ENCODE measurements at places on chromosomes 16 and 17. TPM values are rescaled to one million over a fixed set of nuclear protein-coding genes. Genes with fewer than 3 reads are reported as not detected.

- no peak for DNase-seq
Measured at GRCh38 chr16:24116989-24117388, 139.1 kb upstream of the CACNG3 start.

- DNase-seq, result no peak
Measured at GRCh38 chr17:5511401-5512225, 25.2 kb downstream of the MIS12 start.

- DNase-seq, result no peak
Measured at GRCh38 chr17:57600074-57600473, 145.0 kb downstream of the CCDC182 start.

DNA sequence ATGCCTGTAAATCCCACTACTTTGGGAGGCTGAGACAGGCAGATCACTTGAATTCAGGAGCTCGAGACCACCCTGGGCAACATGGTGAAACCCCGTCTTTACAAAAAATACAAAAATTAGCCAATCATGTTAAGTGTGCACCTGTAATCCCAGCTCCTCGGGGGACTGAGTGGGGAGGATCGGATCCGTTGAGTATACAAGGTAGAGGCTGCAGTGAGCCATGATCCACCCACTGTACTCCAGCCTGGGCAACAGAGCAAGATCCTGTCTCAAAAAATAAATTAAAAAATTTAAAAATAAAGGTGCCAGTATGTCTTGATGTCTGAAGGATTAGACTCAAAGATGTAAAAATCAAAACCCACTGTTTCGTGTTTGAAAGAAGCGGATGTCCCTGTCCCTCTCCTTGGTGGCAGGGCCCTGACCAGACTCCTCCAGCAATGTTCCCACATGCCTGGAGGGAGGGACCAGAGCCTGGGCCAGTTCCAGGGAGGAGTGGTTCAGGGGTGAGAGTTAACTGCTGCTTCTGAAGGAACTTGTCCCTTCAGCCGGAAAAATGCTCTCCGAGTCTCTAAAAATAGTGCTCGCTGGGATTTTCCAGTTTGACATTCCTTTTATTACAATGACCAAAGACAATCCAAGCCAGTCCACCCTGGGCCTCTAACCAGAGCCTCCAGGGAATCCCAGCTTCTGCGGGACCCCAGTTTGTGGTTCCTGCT, 9.4 kb upstream of the CMTM4 start:
- no peak for DNase-seq

DNA sequence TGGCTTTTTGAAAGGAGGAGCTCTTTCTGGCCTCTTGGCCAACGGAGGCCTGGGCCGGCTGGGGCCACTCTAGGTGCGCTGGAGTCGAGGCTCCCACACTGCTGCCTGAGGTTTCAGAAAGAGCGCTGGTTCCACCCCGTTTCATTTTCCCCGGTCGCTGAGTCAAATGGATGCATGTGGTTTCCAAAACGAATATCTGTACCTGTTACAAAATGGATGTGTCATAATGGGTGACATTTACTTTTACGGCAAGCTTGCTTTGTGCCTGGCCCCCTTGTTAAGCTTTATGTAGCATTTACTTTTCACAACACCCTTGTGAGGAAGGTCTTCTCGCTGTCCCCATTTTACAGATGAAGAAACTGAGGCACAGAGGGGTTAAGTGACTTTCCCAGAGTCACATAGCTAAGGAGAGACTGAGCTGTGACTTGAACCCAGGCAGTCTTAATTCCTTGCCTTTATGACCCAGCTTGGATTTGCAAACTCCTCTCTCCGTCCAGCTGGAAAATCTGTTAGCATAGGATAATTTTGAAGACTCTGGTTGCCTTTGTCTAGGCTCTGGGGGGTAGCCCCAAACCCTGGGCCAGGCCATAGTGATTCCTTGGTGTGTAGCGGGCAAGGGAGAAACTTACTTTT, 10.6 kb downstream of the KSR1 start:
- DNase-seq, result no peak

DNA sequence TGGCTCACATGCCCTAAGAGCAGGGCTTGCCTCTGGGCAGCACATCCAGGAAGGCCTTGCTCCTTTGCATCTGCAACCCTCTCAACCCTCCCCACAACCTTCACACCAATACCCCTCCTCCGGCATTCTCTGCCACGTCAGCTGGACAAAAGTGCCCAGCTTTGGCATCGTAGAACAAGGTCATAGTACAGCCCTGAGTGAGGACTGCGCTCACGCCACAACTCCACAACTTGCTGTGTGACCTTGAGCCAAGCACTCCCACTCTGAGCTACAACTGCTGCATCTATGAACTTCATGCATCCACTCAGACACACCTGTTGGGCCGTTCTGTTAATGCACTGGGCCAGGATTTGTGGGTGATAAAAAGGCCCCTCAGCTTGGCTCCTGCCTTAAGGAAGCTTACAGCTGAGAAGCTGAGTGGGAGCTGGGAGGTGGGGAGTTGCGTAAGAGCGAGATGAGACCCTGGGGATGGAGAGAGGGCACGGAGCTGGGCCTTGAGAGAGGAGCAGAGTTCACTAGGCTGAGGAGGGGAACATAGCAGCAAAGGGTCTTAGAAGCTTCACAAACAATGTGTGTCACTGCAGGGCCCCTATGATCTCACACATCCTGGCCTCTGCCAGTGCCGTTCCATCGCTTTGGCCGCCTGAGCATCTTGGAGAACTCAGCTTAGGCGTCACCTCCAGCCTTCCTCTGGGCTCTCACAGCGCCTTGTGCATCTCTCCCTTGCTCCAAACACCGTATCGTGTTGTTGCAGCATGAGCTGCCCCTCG, 8.6 kb upstream of the MRC2 start:
- no peak for DNase-seq

MFAP4 gene
- total RNA-seq, result not detected

AANAT gene
- total RNA-seq, result not detected

TMEM231 gene
- 12.5 TPM for total RNA-seq

NPIPA2 gene
- total RNA-seq, result not detected

CDH5 gene
- total RNA-seq, result 1.2 TPM

TMEM132E gene
- total RNA-seq, result not detected

Data from epithelial cell of proximal tubule (primary cell).